ENCODE measurements at places on chromosomes 3 and 15. TPM values are rescaled to one million over a fixed set of nuclear protein-coding genes. Genes with fewer than 3 reads are reported as not detected.

Gene CILP
- not detected for polyA plus RNA-seq

Gene CYP11A1
- 1.3 TPM for polyA plus RNA-seq

Gene MAGEL2
- polyA plus RNA-seq, result 0.98 TPM

Gene SYNPR
- polyA plus RNA-seq, result 8.6 TPM

Gene CPEB1
- 49.0 TPM for polyA plus RNA-seq

Gene DHX30
- 37.2 TPM for polyA plus RNA-seq

Gene SIDT1
- 4.6 TPM for polyA plus RNA-seq

Gene CCR8
- not detected for polyA plus RNA-seq

Gene SLCO2A1
- not detected for polyA plus RNA-seq

Gene CA12
- 87.1 TPM for polyA plus RNA-seq

Gene AMT
- 3.8 TPM for polyA plus RNA-seq

Gene LSM3
- 71.0 TPM for polyA plus RNA-seq

Gene MCTP2
- 0.07 TPM for polyA plus RNA-seq

Gene TNFAIP8L3
- not detected for polyA plus RNA-seq

Gene STX19
- 38.6 TPM for polyA plus RNA-seq

Gene C3orf70
- 4.6 TPM for polyA plus RNA-seq

Data from Purkinje cell (primary cell).